ENCODE measurements at places on chromosomes 6 and 20. TPM values are rescaled to one million over a fixed set of nuclear protein-coding genes. Genes with fewer than 3 reads are reported as not detected.

HDGFL1 gene
- not detected for total RNA-seq

KHDC1 gene
- total RNA-seq = 7.1 TPM

BANF2 gene
- total RNA-seq = not detected

DNA sequence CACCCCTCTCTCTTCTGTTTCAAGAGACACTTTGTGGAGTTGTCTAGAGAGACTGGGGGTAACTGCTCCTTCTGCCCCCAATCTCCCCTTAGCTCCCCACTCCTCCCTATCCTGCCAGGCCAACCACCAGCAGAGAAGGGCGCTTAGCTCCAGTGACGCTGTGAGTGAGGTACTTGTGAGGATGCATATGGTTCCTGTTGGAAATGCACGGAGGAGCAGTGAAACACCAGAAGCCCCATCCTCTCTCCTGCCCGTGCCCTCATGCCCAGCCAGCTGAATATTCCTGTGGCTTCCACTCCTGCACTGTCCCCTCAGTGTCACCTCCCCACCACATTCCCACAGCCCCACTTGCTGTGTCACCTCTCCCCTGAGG, 11.9 kb downstream of the NT5E start:
- no peak overlapping the region for H3K4me3 ChIP-seq
- DNase-seq = peak; percentile 33
- H3K27ac ChIP-seq = no peak overlapping the region
- no peaks in the 10 kb centered on the region for H3K36me3 ChIP-seq

DNA sequence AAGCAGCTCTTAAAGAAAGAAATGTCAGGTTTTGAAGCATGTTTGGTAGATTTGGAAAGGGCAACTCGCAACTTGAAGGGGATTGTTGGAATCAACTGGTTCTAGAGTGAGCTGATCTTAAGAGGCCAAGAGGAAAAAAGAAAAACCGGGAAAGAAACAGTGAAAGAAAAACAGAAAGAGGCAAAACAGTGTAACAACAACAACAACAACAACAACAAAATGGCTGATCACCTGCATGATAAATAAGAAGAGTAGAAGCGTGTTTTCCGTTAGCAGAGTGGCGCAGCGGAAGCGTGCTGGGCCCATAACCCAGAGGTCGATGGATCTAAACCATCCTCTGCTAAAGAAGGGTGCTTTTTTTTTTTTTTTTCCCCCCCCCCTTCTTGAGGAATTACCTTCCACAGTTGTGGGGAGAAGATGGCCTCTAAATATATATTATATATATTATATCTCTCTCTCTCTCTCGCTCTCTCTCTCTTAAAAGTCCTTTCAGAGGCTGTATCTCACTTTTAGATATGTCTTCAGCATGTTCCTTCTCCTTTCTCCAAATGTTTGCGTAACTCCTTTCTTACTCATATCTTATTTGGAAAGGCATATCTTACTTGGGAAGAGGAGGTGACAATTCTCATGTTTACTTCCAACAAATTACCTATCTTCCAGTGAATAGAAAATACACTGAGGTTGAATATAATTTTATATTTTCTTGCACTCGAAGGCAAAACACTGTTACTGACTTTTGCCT, 134.4 kb downstream of the OR2B2 start:
- no peaks in the 10 kb centered on the region for H3K36me3 ChIP-seq
- DNase-seq = peak; percentile 83
- H3K27ac ChIP-seq = no peak overlapping the region
- H3K4me1 ChIP-seq = no peaks in the 10 kb centered on the region
- H3K4me3 ChIP-seq = peak overlapping the region; percentile 75

DNA sequence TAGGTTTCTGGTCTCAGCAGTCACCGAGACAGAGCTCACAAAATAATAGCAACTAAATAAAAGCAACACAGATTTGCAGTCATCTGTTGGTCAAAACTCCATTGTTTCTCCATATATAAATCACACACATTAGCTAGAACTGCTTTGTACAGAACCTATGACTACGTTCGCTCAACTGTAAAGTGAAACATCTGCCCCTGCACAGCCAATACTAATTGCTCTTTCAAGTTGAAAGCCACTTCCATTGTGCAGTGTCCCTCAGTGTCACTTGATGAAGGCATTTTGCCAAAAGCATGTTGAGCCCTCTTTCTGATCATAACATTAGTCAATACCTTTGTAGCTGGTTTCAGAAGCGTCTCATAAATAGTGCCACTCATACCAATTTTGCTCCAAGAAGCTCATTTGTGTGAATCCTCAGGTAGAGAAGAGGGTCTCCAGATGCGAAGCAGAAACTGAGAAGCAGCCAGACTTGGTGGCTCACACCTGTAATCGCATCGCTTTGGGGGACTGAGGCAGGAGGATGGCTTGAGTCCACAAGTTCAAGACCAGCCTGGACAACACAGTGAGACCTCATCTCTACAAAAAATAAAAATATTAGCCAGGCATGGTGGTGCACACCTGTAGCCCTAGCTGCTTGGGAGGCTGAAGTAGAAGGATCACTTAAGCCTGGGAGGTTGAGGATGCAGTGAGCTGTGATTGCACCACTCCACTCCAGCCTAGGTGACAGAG, 68.9 kb downstream of the PERP start:
- H3K27ac ChIP-seq = no peak overlapping the region
- H3K4me3 ChIP-seq = no peak overlapping the region
- peaks cover 3% of the 10 kb centered on the region for H3K4me1 ChIP-seq
- H3K36me3 ChIP-seq = no peaks in the 10 kb centered on the region

DNA sequence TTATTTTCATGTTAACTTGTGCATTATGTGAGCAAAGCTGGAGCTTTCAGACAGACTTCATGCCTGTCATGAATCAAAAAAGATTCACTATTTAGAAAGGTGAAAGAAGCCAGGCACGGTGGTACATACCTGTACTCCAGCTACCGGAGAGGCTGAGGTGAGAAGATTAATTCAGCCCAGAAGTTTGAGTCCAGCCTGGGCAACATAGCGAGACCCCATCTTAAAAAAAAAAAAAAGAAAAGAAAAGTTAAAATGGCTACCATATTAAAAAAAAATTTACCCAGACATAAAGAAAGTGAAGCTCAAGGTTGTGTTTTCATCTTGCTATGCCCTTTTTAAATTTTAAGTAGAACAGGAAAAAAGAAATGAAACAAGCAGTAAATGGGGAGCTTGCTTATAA, 889 bp downstream of the CASS4 start:
- H3K27me3 ChIP-seq = no peaks in the 10 kb centered on the region
- H3K4me1 ChIP-seq = no peaks in the 10 kb centered on the region
- H3K36me3 ChIP-seq = peaks cover under 1% of the 10 kb centered on the region
- no peak overlapping the region for H3K4me3 ChIP-seq
- DNase-seq = no peak
